CD4-positive, alpha-beta T cell treated with Interleukin-6 at 100 ng/mL for 8 hours (primary cell): ENCODE measurements at places on chromosomes 3 and 15.

- DNase-seq = no peak
These were observed 149.9 kb downstream of the CFAP20DC start for GRCh38 chr3:58899953-58900298.

DNA sequence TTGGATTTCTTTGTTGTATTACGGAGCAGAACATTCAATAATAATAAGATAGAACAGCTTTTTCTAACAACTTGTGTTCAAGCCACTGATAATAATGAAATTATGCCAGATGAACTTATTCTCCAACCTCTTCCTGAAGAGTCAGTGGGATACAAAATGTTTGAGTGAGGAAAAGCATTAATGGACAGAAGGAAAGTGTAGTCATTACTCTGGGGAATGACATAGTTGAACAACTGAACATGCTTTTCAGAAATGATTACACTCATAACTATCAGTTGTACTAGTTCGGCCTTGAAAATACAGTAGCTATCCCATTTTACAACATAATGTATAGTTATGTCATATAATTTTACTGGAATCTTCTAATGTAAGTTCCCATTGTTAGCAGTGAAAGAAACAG is 55.9 kb downstream of the ALCAM start:
- DNase-seq = no peak

- no peak for DNase-seq
These were observed 159.2 kb downstream of the MEX3B start for GRCh38 chr15:81886591-81886990.

DNA sequence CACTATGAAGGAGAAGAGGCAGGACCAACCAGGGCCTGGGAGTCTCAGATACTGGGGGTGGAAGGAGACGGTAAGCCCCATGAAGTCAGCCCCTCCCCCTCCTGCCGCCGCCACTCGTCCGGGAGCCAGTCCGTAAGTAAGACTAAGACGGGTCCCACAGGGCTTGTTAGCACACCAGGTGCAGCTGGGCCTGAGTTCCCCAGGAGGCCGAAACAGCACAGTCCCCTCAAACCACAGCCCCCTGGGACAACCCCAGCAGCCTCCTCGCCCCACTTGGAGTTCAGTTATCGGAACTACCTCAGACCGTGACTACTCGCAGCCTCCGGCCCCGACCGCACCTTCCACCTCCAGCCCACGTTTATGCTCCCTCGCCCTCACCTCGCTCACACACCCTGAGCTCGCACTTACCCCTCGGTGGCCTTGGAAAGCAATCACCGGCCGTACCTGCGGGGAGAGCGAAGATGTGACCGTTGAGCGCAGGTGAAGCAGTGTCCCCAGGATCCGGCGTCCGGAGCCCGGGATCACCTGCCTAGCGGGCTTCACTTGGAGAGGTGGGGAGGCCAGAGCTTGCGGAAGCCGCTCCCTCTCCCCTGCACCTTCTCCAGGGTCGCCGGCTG is 557 bp downstream of the ELL3 start:
- DNase-seq = no peak

DNA sequence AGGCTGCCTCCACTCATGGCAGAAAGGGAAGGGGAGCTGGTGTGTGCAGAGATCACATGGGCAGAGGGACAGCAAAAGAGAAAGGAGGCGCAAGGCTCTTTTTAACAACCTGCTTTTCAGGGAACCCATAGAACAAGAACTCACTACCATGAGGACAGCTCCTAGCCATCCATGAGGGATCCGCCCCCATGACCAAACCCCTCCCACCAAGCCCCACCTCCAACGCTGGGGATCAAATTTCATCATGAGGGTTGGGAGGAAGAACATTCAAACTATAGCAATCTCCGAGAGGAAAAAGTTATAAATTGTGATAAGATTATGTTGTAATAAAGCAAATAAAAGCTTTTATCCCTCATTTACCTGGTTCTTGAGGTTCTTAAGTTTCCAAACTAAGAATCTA is 84.7 kb upstream of the LMCD1 start:
- DNase-seq = no peak

- DNase-seq = no peak
These were observed 3.6 kb downstream of the HEMK1 start for GRCh38 chr3:50572801-50573371.

DNA sequence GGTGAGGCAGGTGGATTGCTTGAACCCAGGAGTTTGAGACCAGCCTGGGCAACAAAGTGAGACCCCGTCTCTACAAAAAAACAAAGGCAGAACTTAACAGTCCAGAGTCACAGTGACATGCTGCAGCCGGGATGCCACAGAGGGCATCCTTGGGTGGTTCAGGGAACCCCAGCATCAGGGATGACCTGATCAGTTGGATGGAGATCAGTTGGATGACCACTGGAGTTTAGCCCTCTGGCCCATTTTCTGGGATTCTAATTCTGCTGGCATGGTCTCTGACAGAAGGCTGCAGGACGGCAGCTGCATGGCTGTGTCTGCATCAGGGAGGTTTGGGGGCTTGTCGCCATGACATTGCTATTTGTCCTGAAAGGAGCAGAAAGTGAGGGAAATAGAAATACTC is 19.8 kb downstream of the WHAMM start:
- DNase-seq = no peak

DNA sequence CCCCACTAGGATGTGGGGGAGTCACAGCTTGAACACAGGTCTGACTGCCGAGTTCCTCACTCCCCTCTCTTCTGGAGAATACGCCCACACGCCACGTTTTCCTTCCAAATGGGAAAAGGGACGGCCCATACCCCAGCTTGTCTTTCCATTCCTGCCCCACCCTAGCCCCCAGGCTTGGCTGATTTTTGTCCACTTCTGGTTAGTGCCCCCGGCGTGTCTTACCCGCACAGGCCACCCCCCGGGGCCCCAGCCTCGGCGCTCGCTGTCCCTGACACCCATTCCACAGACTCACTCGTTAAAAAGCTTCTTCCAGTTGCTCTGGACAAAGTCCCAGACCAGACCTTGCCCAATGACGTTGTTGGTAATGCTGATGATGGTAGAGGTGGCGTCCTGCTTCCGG is 14.5 kb downstream of the MESP2 start:
- no peak for DNase-seq

- DNase-seq = no peak
These were observed 56.9 kb downstream of the CADPS start for GRCh38 chr3:62818347-62818746.

DNA sequence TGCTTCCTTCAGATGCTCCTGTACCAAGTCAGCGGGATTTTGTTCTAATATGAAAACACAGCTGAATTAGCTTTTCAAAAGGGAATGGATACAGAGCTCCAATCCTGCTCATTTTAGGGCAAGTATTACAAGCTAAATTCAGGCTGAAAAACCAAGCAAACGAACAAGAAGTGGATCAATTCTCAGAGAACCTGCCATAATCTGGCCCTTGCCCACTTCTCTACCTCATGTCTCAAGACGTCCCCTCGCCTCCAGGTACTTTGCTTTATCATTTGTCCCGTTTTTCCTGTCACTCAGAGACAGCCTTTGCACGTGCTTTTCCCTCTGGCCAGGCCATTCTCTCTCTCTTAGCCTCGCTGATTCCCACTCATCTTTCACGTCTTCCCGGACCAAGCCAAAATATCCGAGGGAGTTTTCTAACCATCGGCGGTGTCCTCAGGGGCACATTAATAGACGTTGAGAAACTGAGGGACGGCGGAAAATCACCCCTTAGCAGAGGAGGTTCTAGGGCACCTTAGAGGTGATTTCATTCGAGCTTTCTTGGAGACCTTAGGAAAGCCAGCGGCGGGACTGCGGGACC is 654 bp downstream of the SUSD5 start:
- DNase-seq = no peak

DNA sequence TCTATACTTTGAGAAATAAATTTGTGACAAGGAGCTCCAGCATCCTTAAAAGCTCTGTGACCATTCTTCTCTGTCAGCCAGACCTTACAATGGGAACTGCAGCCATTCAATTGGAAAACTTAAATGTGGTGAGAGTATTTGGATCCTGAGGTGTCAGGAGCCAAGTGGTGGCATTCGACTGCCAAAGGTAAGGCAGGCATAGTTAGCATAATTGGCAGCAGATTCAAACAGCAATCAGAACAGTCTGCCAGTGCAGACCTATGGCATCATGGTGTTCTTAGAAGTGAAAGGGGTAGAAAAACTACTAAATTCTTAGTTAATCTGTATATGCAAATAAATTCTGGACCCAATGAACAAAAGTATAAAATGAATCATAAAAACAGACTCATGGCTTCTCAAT is 18.2 kb upstream of the FNDC3B start:
- DNase-seq = no peak

- DNase-seq = no peak
These were observed 83.2 kb upstream of the PLSCR4 start for GRCh38 chr3:146334151-146334550.

DNA sequence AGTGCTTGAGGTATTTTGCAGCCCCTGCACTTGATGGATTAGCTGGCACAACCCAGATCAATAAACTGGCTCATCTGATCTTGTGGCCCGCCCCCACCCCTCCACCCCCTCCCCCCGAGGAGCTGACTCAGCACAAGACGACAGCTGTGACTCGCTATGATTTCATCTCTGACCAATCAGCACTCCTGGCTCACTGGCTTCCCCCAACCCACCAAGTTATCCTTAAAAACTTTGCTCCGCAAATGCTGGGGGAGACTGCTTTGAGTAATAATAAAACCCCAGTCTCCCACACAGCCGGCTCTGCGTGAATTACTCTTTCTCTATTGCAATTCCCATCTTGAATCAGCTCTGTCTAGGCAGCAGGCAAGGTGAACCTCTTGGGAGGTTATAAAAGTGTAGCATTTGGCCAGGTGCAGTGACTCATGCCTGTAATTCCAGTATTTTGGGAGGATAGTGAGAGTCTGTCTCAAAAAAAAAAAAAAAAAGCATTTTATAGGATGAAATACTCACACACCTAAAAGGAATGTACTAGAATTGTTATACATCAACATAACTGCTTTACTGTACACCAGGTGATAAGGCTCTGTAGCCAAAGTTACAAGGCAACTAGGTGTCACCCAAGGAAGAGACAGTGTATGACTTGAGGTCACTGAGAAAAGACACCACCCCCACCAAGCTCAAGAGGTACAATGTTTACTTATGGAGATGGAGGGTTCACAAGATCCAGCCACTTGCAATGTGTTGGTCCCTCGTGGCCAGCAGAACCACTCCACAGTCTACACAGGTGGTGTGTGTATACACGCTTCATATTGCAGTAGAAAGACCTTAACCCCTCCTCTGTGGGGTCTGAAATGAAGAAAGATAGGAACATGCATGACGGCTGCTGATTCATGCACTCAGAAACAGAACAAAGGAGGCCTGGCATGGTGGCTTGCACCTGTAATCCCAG is 8.6 kb downstream of the ZNF445 start:
- DNase-seq = no peak

DNA sequence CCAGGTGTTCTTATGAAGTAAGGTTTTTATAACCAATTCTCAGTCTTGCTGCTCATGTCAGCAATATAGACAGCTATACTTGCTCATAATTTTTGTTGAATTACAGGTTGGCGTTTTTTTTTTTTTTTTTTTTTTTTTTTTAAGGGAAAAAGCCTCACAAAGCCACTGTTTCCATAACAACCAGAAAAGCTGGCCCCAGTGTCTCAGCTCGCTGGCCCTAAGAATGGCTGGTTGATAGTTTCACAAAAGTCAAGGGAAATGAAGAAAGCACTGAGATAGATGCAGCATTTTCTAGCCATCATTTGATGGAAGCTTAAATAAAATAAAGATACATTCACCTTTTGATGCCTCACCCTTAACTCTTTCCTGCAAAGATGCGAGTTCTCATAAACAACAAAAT is 121.9 kb downstream of the C3orf70 start:
- no peak for DNase-seq

GRCh38 chr15:77493324-77493907 is 72.7 kb downstream of the HMG20A start:
- DNase-seq = no peak

DNA sequence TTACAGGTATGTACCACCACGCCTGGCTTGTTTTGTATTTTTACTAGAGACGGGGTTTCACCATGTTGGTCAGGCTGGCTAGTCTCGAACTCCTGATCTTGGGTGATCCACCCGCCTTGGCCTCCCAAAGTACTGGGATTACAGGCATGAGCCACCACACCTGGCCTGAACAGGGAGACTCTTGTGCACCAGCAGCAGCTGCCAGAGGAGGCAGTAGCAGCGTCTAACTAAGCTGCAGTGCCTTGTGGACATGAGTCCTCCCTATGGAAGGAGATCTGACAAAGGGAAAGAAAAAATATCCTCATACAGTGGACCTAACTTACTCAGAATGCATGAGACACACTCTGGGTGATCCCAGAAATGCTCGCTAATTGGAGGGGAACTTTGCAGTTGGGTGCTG is 36.8 kb upstream of the NEO1 start:
- DNase-seq = no peak

GRCh38 chr15:35987056-35987455 is 441.1 kb upstream of the DPH6 start:
- no peak for DNase-seq

DNA sequence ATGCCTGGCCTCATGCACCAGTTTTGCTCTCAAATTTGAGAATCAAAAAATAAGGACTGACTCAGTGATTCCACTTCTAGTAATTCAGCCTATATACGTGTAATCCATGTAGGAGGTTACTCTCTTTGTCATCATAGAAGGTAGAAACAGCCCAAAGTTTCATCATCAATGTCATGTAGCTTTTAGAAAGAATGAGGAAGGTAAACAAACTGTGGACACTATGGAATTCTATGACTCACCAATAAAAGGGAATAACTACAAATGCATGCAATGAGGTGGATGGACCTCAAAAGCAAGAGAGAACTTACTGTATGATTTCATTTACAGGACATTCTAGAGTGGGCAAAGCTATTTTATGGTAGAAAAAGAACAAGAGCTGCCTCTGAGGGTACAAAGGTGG is 93.2 kb upstream of the LRIG1 start:
- DNase-seq = no peak

GRCh38 chr15:36458411-36458810 is 121.0 kb upstream of the CDIN1 start:
- no peak for DNase-seq

GRCh38 chr15:64911311-64912186 is at the start of gene ANKDD1A:
Gene ANKDD1A (plus strand): TSS chr15:64911902. CDS start chr15:64911931, 29 bp downstream.
- DNase-seq = no peak

DNA sequence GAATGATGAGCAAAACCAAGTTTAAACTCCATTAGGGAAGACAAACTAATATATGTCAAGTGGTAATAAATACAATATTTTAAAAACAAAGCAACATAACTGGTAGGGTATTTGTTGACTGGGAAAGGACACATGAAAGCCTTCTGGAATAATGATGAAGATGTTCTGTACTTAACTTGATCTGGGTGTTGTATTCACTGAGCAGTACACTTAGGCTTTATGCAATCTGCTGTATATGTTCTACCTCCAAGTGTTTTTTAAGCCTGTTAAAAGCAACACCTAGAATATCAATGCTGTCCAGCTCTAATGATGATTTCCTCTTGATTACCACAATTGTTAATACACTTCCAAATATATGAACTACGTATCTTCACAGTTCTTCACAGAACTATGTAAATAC is 46.6 kb downstream of the GSK3B start:
- DNase-seq = no peak

DNA sequence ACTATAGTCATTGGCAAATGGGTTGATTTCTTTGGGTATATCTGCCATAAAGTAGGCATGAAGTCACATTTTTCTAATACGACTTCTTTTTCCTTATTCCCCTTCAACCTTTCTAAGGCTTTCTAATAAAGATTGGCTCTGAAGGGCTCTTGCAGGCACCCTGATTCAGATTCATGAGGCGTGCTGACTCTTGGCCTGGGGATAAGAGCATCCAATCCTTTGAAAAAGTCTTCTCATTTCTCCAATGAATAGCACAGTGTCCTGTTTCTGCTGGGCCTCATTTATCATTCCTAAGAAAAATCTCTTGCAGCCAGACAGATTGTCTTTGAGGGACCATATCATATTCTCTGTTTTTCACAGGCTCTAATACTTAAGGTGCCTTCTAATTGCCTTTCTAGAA is 32.3 kb upstream of the BNIP2 start:
- DNase-seq = no peak
